ENCODE measurements at places on chromosomes 16 and 17.
A peak's percentile ranks its signal among the peaks of the same experiment; 100 is the strongest.

GRCh38 chr17:48202959-48203358, 95.4 kb downstream of the SNX11 start:
- DNase-seq: no peak

- no peak for DNase-seq
Measured at GRCh38 chr17:50045154-50045553, 10.8 kb upstream of the ITGA3 start.

DNA sequence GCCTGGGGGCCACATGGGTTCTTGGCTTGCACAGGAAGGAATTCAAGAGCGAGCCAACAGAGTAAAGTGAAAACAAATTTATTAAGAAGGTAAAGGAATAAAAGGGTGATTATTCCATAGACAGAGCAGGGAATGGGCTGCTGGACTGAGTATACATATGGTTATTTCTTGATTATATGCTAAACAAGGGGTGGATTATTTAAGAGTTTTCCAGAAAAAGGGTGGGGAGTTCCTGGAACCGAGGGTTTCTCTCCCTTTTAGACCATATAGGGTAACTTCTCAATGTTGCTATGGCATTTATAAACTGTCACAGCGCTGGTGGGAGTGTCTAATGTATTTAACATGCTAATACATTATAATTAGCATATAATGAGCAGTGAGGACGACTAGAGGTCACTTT, 2.0 kb downstream of the MMP2 start:
- no peak for DNase-seq

- no peak for DNase-seq
Measured at GRCh38 chr17:72931163-72931562, 161.3 kb downstream of the SLC39A11 start.

DNA sequence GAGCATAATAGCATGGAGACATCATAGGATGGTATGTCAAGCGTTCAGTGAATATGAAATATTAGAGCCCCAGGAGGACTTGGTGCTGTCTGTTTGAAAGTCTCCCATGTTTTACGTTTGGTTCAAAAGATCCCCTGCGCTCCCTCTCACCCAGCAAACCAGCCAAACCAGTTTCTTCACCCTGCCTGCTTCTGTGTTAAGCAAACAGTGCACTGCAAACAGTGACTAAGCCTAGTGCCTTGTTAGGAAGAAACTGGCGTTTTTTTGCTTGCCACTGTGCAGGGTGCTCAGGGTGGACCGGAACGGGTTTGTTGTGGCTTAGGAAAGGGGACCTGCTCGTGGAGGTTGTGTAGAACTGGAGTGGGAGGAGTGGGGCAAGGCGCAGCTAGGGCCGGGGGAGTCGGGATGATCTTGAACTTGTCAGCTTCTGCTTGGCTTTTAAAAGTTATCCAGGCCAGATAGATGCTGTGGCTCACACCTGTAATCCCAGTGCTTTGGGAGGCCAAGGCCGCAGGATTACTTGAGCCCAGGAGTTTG, 7.7 kb downstream of the CDH1 start:
- no peak for DNase-seq

DNA sequence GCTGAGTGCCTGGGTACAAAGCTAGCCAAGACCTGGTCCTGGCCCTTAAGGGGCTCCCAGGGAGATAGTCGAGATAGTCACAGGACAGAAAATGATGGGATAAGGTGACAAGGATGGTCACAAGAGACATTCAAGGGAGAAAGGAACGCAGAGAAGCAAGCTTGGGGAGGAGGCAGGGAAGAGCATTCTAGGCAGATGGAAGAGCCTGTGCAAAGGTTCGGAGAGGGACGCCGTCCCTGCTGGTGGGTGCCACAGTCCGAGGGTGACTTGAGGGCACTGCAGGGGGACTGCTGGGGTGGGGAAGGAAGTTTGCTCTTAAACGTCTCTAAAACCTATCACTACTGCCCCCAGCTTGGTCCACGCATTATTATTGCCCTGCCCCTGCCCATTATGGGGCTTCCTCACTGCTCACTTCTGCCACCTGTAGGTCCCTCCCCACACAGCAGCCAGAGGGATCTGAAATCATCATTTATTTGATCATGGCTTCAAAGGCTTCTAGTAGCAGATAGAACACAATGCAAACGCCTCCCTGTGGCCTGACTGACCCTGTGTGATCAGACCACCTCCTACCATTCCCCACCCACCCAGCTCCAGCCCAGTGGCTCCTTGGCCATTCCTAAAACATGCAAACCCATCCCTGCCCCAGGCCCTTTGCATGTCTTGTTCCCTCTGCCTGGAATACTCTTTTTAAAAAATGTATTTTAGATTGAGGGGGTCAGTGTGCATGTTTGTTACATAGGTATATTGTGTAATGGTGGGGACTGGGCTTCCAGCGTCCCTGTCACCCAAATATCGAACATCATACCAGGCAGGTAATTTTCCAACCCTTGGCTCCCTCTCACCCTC, 60.3 kb downstream of the RMI2 start:
- DNase-seq: peak; percentile 50

- no peak for DNase-seq
Measured at GRCh38 chr16:55949518-55949917, 74.3 kb upstream of the CES5A start.

DNA sequence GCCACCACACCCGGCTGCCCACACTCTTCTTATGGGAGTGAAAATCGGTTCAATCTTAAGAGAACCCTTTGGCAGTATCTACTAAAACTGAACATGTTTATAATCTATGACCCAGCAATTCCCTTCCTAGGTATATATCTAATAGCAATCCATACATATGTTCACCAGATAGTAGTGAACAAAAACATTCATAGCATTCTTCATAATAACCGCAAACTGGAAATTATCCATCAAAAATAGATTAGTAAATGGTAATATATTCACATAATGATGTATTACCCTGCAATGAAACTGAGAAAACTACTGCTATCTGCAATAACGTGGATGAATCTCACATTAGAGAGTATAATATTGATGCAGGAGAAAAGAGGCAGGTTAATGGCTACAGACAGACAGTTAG, 23.1 kb downstream of the COPRS start:
- no peak for DNase-seq

DNA sequence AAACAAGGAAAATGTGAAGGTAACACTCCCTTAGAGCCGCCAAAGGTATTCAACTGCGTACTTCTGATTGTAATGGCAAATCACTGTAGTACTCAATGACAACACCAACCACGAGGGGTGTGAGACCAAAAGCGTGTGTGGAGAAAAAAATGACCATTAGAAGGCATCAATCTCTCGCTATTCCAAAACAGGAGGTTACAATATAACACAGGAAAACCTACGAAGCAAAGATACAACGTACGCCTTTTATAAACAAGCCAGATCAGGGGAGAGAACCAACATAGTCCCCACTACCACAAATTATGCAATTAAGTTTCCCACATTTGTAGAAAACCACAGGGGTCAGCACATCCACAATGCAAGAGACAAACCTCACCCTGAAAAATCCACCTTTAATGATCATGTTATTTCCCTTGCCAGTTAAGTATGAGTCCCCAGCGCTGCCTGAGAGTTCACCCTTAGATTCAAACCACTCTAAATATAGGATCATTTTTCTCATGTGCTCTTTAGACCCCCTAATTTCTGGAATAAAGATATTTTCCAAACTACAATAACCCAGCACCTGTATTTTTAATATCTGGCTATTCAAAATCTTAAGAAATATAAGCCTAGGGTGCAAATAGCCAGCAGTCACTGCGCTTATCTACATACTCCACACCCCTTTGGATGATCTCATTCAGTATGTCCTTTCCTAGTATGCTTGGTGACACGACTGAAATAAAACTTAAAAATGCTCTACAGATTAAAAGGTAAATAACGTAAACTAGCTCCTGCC, 12.4 kb downstream of the TEX14 start:
- DNase-seq: no peak

DNA sequence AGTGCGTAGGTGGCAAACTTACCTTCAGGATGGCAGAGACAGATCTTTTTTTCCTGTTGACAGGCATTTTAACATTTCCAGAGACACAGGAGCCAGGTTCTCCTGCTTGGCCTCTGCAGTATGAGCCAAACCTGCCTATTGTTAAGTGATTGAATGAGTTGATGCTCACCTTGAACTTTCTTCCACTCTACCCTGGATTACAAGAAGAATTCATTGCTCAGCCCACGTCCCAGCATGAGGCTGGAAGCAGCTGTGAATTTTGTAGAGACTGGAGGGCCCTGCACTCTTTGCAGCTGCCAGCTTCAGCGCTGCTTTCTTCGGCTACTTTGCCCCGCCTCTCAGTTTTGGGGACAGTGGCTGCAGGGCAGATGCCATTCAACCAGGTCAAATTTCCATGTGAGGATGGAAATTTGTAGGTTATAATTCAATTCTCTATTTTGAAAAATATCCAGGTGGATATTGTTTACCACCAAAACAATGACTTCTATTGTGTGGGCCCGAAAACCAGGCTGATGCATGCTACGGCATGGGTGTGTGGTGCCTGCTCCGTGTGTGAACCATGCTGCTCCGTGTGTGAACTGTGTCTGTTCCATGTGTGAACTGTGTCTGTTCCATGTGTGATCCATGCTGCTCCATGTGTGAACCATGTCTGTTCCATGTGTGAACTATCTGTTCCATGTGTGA, 75.2 kb upstream of the METTL9 start:
- no peak for DNase-seq

- no peak for DNase-seq
Measured at GRCh38 chr16:87230571-87230970, 86.6 kb downstream of the C16orf95 start.
